ENCODE measurements at places on chromosomes 6 and 20. TPM values are rescaled to one million over a fixed set of nuclear protein-coding genes. Genes with fewer than 3 reads are reported as not detected.

GRCh38 chr6:147117580-147117979, 86.6 kb upstream of the STXBP5 start:
- DNase-seq: no peak

DNA sequence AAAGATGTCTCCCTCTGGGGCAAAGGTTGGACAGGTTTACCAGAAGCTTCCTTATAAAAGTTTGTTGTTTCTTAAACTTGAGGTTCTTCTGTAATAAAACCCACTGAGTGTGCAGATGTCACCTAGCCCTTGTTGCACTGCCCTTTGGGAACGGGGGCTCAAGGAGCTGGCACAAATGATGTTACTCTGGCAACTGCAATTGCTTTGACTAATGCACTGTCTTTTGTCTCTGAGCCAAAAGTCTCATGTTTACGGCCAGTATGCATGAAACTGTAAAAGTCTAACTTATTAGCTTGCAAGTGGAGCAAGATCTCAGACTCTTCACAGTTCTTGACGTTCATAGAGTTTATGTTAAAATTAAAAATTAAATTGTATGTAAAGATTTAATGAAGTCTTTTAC, 655.7 kb downstream of the EPHA7 start:
- DNase-seq: no peak

DNA sequence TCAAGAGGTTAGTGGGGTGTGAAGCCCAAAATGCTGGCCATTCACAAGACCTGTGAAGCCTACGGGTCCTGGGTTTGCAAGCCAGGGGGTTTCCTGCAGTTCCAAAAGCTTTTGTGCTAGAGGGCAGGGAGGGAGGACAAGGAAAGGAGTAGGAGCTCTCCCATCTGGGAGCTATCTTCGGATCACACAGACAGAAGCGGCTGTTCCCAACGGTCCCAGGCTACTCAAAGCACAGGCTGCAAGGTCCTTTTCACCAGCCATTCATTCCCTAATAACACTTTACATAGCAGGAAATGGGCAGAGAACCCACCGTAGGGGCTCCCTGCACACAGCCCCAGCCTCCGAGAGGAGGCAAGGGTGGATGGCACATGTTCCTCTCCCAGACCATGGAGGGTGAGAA, 296.9 kb downstream of the FOXC1 start:
- DNase-seq: no peak

DNA sequence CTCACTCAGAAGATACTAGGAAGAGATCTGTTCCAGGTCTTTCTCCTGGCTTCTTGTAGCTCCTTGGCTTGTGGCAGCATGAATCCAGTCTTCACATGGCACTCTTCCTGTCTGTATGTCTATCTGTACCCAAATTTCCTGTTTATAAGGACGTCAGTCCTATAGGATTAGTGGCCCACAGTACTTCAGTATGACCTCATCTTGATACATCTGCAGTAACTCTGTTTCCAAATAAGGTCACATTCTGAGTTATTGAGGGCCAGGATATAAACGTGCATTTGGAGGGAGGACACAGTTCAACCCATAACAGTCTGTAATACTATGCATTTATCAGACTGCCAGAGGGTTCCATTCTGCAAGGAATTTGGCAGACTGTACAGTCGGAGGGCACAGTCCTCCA, 57.6 kb upstream of the DYNLRB1 start:
- DNase-seq: no peak

DNA sequence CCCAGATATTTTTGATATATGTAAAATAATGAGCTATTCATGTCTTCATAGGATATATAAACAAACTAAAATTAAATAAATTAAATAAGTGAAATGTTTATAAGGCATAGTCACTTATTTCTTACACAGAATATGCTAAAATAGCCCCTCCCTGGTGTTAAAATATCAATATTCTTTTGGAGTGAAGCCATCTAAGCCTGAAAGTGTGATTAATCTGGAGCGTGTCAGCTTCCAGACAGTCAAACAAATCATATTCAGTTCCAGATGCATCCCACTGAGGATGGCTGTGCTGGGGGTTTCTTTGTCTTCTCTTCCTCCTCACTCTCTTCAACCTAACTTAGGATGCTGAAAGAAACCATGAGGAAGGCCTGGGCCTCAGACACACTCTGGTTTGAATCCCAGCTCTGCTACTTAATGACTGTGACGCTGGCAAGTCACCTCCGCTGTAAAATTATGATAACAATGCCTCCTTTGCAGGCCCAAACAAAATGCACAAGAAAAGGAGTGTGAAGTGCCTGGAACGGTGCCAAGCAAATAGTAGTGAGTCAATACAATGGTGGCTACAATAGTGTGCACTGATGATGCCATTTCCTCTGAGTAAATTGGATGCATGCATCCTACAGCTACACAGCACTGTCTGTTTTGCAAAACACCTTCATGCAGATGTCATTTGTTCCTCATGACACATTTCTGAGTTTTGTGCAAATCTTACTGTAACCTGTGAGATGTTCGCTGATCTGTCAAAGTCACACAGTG, 161.4 kb downstream of the FOXC1 start:
- no peak for DNase-seq

GRCh38 chr20:56316051-56316450, 42.7 kb upstream of the FAM210B start:
- DNase-seq: no peak

GRCh38 chr6:63558278-63558677, 14.0 kb upstream of the LOC128125822 start:
- DNase-seq: no peak

DNA sequence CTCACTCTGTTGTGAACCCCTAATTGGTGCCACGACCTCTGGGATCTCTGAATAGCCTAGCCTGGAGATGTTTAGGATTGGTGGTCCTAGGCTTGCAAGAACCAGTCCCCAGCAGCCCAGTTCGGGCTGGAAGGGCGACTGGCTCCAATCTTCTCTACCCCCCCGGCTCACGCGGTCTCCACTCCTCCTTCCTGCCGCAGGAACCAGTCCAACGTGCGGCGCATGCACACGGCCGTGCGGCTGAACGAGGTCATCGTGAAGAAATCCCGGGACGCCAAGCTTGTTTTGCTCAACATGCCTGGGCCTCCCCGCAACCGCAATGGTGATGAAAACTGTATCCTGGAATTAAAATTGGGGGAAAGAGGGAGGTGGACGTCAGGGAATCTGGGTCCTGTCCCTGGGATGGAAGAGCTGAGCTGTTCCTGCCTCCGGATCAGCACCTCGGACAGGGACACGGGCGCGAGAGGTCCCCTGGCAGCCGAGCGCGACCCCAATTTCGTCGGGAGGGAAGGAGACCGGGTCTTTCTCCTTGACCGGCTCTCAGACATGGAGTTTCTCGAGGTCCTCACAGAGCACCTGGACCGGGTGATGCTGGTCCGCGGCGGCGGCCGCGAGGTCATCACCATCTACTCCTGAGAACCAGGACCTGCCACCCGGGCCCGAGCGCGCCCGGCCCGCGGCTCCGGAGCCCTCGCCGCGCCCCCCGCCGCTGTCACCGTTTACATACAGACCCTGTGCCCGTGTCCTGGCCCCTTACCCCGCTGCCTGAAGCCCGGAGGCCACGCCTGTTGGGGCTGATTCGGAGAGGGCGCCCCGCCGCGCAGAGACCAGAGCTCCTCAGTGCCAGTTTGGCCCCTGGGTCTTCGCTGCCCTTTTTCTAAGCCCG, 28.2 kb downstream of the SLC12A5 start:
- peak; percentile 67 for DNase-seq

DNA sequence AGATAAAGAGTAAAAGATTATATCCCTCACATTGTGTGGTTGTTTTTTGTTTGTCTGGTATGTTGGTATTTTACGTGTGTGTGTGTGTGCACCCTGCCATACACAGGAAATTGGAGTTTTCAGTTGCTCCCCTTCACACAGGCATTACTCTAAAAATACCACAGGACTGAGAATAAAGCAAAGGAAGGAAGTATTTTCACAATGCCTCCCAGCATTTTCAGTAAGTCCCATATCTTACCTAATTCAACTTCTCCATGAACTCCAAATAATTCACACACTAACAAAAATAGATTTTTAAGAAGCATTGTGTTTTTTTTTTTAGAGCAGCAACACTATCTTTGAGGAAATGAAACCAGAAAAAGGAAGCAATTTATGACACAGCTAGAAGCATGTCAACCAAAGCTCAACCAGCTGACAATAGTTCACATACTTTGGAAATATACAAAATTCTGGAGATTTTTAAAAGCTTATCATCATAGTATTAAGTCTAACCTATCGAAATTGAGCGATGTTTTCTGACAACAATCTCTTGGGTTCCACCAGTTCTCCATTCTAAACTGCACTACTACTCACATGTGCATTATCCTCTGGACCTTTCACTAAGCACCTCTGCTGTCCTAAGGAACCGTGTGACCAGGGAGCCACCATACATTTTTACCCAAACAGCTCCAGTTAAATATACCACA, 2.1 kb downstream of the UBE2J1 start:
- no peak for DNase-seq

- DNase-seq: no peak
Observed at GRCh38 chr6:117870486-117871242, 36.4 kb upstream of the SLC35F1 start.

DNA sequence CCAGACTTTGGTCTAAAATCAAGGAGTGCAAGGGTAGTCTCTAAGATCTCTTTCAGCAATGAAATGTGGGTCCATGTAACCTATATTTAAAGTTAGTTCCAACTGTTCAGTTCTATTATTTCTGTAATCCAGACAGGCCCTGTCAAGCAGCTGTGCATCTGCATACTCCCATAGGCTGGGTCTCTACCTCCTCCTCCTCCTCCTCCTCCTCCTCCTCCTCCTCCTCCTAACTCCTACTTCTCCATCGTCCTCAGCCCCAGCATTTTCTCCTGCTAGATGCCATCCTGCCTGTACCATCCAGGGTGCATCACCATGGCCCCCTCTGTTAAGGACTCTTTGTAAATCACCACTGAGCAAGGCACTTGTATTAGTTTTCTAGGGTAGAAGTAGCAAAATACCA, 52.4 kb upstream of the TPD52L1 start:
- DNase-seq: no peak

- no peak for DNase-seq
Observed at GRCh38 chr6:93318121-93318520, 101.2 kb downstream of the EPHA7 start.

Gene TRIM31
- total RNA-seq: not detected

Gene RFX6
- not detected for total RNA-seq

Gene XKR7
- not detected for total RNA-seq

Gene MAFB
- 32.5 TPM for total RNA-seq

Gene IL17F
- total RNA-seq: not detected
